Erythroblast (primary cell): ENCODE measurements at places on chromosomes 5 and 9.

DNA sequence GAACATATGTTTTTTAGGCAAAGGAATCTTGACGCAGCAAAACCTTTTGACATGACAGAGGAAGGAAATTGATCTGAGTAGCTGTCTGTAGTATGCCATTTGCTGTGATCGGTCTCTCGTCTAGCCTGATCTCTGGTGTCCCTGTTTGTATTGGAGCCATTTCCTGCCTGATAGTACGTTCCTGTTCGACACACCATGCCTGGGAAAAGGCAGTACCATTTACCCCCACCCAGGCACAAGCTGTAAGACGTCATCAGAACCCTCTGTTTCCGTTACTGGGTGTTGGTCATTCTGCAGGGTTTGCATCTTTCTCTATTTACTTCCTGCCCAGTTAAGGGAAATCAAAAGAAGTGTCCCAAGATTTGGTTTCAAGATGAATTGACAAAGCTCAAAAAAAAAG, 129.7 kb downstream of the CEMIP2 start:
- peak; percentile 11 for DNase-seq

- DNase-seq: no peak
These were observed 242.2 kb downstream of the SYK start for GRCh38 chr9:91043811-91044175.

DNA sequence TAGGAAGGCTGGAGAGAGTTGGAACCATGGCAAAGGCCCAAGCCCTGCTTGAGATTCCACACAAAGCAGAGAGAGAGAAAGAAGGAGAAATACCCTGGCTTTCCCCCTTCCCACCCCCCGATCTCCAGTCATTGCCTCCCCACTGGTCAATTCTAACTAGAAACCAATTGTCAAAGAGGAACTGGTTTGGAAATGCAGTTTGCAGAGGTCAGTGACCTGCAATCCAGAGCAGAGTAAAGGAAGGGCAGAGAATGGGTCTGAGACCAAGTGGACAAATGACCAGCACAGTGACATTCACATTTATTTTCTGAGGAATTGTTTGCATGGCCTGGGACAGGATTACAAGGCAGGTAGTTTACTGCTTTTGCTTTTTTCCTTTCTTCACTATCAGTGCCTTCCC, 37.5 kb upstream of the ZFYVE16 start:
- no peak for DNase-seq

GRCh38 chr9:116393198-116393597, 239.6 kb downstream of the PAPPA start:
- DNase-seq: no peak

GRCh38 chr9:137232510-137232909, 1.8 kb downstream of the SLC34A3 start:
- DNase-seq: no peak

DNA sequence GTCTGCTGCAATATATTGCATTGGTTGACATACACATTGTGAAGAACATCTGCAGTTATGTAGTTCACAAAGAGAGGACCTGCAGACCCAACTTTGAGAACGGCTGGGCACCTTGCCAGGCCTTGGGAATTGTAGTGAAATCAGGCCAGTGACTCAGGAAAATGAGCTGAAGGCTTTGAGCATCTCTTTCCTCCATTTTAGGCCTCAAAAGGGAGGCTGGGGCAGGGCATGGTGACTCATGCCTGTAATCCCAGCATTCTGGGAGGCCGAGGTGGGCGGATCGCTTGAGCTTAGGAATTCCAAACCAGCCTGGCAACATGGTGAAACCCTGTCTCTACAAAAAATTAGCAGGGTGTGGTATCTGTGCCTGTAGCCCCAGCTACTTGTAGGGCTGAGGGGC, 1.4 kb upstream of the IPPK start:
- DNase-seq: peak; percentile 58

- DNase-seq: no peak
These were observed 131.7 kb upstream of the GPR151 start for GRCh38 chr5:146647656-146648199.

GRCh38 chr9:122845116-122845515, 16.7 kb upstream of the PDCL start:
- no peak for DNase-seq

DNA sequence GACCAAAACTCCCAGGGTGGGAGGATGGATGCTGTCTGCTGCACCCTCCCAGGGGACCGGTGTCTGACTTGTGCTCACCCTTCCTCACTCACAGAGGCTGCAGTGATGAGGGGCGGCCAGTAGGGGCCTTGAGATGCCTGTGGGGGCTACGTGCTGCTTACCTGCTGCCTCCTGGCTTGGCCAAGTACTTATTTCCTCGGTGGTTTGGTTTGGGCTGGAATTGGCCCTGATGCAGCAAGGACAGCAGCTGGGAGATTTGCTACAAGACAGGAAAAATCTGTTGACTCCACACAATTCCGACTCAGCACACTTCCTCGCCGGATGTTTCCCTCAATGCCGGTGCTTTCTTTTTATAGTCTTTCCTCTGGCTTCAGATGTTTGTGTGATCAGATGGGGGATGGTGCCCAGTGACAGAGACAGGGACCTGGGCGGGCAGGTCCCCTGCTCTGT, 6.6 kb downstream of the PCDH12 start:
- no peak for DNase-seq

GRCh38 chr9:123454361-123454760, 98.4 kb downstream of the CRB2 start:
- DNase-seq: no peak

- no peak for DNase-seq
These were observed 156.3 kb downstream of the PARP8 start for GRCh38 chr5:50822761-50823160.

- DNase-seq: no peak
These were observed 51.3 kb downstream of the BAAT start for GRCh38 chr9:101333490-101333889.

- no peak for DNase-seq
These were observed at the start of gene IL7R for GRCh38 chr5:35856765-35857351. IL7R (plus strand) TSS chr5:35856891; CDS start chr5:35856978, 87 bp downstream.

DNA sequence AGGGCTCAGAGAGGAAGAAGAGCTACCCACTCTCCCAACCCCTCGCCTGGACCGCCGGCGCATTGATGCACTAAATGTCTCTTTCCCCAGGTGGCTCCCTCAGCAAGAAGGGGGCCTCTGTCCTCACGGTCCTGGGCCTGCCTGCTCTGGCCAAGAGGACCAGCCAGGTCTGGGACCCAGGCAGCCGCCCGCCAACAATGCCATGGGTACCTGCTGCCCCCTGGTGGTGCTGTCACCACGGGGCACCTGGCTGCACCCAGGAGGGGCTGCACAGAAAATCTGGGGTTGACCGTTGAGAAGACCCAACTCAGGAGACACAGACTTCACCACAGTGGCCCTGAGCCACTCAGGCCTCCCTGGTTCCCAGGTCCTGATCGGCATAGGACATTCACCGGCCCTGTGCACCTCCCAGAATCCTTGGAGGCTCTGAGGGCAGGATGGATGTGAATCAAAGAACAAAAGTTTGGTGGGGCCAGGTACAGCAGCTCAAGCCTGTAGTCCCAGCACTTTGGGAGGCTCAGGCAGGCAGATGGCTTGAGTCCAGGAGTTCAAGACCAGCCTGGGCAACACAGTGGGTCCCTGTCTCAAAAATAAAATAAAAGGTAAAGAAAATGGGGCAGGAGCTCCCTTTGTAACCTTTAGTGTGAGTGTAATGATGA, 2.4 kb upstream of the VAV2 start:
- peak; percentile 78 for DNase-seq

GRCh38 chr9:336039-336438, 121.4 kb downstream of the DOCK8 start:
- no peak for DNase-seq

- no peak for DNase-seq
These were observed 382.9 kb downstream of the TMEM161B start for GRCh38 chr5:87885758-87886157.

GRCh38 chr5:151923866-151924476, 680 bp downstream of the GLRA1 start:
- no peak for DNase-seq

DNA sequence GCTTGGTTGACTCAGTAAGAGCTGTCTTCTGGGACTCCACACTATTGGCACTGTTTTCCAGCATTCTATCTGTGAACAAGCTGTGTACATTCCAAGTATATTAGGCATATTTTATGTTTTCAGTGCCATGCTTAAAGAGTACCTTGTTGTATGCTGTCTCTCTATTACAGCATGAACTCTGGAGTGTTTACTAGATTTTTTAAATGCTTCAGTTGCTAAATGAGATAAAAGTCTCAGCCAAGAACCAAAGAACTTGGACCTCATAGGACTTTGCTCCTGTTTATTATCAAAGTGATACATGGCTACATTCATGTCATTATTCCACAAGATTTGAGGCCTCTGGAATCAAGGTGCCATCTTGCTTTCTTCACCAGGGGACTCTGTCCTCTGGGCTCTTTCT, 167.2 kb downstream of the C9orf152 start:
- DNase-seq: no peak

DNA sequence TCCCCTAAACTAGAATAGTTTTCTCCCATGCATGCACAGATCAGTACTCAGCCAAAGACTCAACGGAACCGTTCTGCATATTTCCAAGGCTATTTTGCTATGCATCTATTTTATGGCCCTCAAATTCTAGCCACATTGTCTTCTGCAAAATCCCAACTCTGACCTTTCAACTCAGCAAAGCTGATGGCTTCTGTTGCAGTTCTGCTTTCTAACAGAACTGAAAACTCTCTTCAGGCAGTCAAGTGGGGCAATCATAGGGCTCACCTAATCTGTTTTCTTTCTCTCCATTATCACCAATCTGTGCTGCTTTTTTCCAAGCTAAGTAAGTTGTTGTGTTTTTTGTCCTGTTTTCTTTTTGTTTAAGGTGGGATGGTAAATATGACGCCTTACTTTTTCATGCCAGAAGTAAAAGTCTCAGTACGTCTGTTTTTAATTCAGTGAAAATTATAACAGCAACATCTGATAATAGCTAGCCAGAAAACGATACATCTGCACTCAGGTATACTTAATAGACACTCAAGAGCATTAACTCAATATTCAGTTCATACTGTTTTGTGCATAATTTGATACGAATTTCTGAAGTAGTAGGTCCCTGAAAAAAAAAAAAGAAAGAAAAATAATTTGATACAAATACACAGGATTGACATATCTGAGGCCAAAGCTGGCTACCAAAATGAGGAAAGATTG, 454.3 kb downstream of the TLE1 start:
- no peak for DNase-seq

DNA sequence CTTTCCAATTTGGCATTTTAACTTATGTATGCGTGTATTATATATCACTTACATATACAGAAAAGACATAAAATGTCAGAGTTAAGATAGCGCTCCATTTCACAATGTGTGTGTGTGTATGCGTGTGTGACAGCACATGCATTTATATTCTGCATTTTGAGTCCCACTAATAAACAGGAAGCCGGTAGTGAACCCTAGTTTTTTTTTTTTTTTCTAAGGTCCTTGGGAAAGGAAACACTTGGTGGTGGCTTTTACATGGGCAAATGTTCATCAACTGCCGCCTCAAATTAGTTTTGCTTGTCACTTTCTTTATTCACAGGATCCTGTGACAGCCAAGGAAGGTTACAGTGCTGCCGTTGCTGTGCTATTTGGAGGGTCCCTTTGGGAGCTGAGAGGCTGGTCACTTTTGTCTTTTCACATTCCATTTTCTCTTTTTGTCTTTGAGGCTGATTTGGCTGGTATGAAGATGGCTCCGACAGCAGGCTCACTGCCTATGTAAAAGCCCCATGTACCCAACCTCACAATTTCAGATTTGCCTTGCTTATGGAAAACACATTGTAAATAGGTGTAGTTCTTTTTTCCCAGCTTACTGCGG, 298.9 kb downstream of the CSNK1G3 start:
- DNase-seq: no peak

GRCh38 chr9:98978231-98978681, 34.5 kb downstream of the COL15A1 start:
- no peak for DNase-seq

- DNase-seq: no peak
These were observed 9.5 kb upstream of the GGTA1 start for GRCh38 chr9:121509180-121509579.

DNA sequence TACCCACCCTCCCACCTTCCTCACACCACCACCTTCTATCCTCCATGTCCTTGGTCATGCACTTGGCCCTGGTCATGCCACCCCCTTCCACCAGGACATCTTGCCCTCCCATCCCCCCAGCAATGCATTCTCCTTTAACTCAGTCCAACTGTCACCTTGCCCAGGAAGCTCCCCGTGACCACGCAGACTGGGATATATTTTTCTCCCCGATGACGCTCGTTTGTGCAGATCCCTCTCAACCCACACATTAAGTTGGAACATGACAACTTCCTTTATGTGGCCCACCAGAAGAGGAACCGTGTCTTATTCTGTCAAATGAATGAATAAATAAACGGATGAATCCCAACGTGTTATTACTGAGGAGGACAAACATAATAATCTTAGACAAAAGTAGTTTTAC, 82.8 kb upstream of the TAS2R1 start:
- no peak for DNase-seq

DNA sequence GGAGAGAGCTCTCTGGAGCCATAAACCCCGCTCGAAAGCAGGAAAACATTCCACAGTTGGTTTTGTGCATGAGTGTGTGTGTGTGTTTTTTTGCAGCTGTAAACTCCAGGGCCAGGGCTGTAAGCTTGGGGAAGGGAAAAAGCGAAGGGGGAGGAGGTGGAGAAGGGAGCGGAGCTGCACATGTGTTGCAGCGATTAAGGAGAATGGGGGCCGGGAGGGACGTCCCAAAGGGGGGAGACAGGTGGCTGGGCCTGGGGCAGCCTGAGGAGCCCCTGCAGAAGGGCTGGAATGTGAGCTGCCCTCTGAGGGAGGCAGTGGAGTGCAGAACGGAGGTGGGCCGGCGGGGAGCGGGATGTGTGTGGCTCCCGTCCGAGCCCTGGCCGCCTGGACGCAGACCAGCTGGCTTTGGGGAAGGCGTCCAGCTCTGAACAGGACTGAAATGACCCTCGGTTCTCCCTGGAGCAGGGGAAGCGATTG, 2.7 kb upstream of the MYMK start:
- no peak for DNase-seq

- DNase-seq: no peak
These were observed 607.4 kb downstream of the KIF4B start for GRCh38 chr5:155620821-155621410.

DNA sequence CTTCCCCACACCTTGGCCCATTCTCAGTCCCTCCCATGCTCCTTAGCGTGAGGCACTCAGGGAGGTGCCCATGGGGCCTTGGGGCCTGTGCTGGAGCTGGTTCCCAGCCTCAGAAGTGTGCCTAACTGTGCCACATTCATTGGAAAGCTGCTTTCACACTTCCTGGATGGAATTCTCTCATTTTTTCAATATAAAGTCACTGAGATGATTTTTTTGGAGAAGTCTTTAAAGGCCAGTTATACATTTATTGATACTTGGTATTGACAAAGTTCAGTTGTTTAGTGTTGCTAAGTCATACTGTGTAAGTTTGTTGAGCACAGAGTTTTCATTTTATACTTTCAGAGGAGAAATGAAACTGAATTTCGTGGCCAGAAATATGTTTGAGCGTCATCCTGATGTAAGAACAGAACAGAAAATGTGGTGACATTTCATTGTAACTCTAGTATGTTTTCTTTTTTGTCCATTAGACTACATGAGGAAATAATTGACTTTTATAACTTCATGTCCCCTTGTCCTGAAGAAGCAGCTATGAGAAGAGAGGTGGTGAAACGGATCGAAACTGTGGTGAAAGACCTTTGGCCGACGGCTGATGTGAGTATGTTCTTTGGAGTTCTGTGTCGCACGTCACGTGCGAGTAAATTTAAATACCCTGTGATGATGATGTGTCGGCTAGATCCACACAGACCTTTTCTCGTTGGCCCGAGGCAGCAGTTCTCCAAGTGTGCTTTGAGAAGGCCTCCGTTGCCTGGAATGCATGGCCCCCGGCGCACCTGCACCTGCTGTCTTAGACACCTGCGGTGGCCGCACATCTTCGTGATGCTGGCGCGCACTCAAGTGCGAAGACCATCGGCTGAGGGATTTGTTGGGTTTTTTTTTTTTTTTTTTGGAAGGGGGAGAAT, 24.1 kb downstream of the TENT4A start:
- no peak for DNase-seq
